Hindlimb muscle (tissue), 1 donor: ENCODE measurements at places on chromosomes 4 and X. TPM values are rescaled to one million over a fixed set of nuclear protein-coding genes. Genes with fewer than 3 reads are reported as not detected.

Gene CENPE
- polyA plus RNA-seq: 3.4 TPM

Gene JCHAIN
- polyA plus RNA-seq: 0.93 TPM

Gene MFAP3L
- 1.7 TPM for polyA plus RNA-seq

Gene PTCHD1
- polyA plus RNA-seq: 0.32 TPM

Gene TXK
- 0.65 TPM for polyA plus RNA-seq

Gene SCARB2
- polyA plus RNA-seq: 123 TPM

- DNase-seq: peak; percentile 10
Observed at GRCh38 chr4:155377276-155377675, 511 bp upstream of the MAP9 start.

GRCh38 chrX:66760651-66761050 lies 121.8 kb upstream of the EDA2R start:
- no peak for DNase-seq

GRCh38 chr4:145735827-145736226 lies 55.9 kb downstream of the C4orf51 start:
- no peak for DNase-seq

DNA sequence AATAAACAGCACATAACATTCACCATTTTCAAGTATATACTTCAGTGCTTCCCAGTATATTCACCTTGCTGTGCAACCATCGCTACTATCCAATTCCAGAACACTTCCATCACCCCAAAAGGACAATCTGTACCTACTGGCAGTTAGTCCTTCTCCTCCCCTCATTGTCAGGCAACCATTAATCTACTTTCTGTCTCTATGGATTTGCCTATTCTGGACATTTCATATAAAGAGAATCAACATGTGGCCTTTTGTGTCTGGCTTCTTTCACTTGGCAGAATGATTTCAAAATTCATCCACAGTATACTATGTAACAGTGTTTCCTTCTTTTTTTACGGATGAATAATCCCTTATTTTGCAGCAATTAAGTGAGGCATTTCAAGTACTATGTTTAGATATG lies 189.4 kb downstream of the FBXW7 start:
- no peak for DNase-seq

DNA sequence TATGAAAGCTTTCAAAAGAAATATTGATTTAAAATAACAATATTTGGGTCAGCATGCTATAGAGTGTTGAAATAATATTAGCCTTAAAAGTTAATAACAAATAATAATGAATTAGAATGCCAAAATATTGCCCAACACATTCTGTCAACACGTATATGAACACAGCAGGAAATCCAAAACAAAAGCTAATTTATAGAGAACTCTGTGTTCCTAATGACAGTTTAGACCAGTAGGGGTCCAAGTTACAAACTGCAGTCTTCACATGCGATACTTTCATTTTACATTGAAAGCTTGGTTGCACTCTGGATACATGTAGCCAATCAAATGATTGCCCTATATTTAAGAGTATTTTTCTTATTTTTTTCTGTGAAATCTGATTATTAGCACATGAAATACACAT lies 274.4 kb downstream of the DCTD start:
- no peak for DNase-seq

GRCh38 chrX:130799393-130799792 lies 103.6 kb downstream of the ENOX2 start:
- DNase-seq: no peak

- peak; percentile 3 for DNase-seq
Observed at GRCh38 chr4:156505341-156505955, 466.2 kb downstream of the PDGFC start.

DNA sequence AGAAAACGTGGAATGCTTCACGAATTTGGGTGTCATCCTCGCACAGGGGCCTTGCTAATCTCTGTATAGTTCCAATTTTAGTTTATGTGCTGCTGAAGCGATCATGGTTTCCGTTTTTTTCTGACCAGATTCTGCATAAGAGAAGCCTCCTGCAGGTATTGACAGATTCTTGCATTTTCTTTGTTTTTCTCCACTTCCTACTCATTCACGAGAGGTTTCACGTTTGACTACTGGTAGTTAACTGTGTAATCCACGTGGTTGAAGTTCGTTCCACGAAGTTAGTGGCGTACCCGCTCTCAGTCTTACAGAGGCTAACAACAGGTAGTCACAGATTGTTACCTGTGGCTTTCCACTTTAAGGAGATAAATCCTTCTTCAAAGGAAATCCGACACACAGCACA lies 12.1 kb upstream of the TRIML2 start:
- no peak for DNase-seq

DNA sequence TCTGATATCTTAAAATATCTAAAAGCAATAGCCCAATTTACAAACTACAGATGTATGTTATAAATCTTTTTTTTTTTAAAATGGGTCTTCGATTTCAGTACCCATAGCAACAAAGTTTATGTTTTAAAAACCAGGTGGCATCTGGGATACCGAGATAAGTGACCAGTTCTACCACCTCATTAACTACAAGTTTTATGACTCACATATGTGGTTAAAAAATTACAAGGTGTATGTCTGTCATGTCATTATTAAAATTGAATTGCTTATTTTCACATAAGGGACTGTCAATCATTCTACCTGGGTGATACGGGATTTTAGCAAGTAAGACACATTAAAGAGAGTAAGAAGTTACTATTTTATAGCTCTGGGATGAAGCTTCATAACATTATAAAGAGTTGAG lies 192.0 kb upstream of the ETNPPL start:
- no peak for DNase-seq
